H1 (cell line): ENCODE measurements at places on chromosomes 1 and 21.

- no peak for DNase-seq
These were observed 37.2 kb downstream of the KCNK1 start for GRCh38 chr1:233651061-233651460.

- no peak for DNase-seq
These were observed 19.5 kb downstream of the USP24 start for GRCh38 chr1:55195521-55196233.

- no peak for DNase-seq
These were observed 152.8 kb downstream of the FOXD2 start for GRCh38 chr1:47590523-47591225.

GRCh38 chr1:157292809-157293564 is 154.8 kb upstream of the ETV3 start:
- no peak for DNase-seq

DNA sequence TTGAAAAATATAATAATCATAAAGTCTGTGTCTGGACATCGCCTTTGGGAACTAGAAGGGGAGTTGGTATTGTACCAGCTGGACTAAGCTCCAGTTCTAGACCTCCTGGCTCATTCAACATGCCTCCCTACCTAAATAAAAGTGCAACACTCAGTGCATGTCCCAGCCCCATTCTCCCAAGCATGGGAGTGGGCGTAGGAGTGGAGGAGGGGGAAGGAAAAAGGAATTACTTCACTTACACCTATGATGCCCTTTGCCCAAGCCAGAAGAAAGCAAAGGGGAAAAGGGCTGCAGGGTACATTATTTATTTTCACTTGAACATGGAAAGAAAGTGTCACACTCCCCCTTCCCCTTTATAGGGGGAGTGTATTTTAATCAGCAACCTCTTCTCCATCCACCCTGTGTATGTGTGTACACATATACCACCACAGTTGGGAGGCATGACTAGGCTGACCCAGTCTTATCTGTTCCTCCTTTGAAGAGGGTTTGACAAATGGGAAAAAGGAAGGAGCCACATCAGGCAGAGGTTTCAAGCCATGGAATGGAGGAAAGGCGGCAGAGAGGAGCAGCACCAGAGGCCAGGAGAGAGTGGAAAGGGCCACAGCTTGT is 3.2 kb downstream of the NIT1 start:
- DNase-seq = no peak

DNA sequence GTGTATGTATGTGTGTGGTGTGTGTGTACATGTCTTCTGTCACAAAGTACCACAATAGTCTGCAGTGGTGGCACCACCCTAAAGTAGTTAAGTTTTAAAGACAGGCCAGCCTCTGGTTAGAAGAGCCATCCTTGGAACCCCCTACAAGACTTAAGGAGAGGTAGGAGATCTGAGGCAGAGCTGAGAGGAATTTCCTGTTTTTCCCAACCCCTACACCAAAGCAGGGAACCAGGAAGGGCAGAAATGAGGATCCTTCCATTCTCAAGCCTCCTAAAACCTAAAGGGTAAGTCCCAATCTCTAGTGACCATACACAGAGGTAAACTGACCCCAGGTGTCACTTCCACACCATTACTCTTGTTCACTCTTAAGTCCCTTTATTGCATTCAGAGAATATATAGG is 11.1 kb downstream of the PEA15 start:
- DNase-seq = no peak

DNA sequence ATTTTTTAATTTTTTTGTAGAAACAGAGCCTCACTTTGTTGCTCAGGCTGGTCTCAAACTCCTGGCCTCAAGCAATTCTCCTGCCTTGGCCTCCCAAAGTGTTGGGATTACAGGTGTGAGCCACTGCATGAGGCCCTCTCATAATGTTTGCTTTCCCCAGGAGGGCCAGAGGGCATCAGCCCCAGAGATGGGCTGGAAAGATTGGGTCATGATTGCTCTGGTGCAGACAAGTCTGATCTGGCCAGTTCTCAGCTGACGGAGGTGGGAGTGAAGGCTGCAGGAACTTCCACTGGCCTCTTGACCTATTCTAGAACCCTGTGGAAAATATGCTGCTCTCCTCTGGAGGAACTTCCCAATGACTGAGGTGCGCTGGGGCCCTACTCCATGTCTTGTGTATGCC is 43.4 kb upstream of the RD3 start:
- DNase-seq = no peak

- DNase-seq = peak; percentile 67
These were observed 789 bp upstream of the PTPN14 start for GRCh38 chr1:214552174-214552608.

DNA sequence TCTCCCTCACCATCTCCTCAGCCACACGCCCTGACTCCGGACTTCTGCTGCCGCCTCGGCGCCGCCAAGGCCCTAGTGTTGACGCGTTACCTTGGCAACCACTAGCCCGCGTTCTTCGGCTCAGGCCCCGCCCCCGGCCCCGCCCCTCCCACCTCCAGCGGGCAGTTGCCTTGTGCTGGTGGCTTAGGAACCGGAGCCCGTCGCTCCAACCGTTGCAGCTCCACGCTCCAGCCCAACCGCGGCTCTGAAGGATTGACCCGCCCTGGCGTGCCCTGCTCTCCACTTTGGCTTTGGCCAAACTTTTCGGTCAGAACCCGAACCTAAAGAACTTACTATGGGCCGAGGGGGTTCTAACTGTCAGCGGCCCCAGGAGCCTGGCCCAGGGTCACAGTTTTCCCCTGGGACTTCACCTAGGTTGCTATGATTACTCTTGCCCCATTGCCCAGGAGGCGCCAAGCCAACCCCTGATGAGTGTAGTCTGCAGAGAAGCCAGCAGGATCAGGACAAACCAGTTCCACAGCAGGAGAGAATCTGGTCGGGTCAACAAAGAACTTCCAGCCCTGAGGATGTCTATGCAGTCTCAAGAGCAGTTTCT is at the start of gene CFAP45:
Gene CFAP45, minus strand, starts transcription at position 80 of the 595 bp plus-strand sequence. Its CDS starts 67 bp downstream, at position 13.
- DNase-seq = peak; percentile 79

DNA sequence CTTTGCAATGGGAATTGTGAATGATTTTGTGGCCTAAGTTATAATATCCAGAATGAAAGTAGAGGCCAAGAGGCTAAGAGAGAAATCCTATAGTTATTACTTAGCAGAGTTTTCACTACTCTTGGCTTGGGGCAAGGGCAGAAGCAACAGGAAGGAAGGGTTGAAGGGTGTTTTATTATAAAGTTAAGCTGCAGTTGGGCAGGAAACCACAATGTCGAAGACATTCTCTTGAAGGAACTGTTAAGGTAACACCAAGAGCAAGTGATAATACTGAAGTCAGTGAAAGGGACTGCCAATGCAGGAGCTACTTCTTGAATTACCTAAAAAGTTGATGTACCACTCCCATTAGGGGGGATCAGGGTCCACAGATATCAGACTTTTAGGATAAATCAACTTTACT is 8.3 kb downstream of the XCL2 start:
- no peak for DNase-seq

DNA sequence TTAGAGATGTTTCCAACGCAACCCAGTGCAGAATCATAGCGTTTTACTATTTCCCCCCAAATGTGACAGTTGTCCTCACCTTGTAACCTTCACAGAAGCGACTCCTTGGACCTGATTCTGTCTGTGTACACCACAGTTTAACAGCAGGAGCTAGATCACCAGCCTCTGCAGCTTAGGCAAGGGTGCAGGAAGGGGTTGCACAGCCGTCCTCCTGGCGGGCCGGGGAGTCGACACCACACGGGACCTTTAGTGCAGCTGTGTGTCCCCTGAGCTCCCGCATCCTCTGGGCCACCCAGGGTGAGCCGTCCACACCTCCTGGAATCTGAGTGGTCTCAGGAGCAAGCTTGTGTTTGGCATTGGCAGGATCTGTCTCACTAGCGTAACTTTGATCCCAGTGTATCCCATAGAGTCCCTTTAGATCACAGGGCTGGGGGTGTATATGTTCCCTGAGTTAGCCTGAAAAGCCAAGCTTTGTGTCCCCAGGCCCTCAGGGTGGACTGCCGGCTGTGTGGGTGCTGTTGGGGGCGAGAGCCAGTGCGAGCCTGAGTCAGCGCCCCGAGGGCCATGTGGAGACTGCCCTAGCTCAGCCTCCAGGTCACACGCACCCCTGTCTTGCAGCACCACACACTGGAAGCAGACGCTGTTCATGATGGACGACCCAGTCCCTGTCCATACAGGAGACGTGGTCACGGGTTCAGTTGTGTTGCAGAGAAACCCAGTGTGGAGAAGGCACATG is 27.5 kb downstream of the PRMT2 start:
- DNase-seq = no peak

DNA sequence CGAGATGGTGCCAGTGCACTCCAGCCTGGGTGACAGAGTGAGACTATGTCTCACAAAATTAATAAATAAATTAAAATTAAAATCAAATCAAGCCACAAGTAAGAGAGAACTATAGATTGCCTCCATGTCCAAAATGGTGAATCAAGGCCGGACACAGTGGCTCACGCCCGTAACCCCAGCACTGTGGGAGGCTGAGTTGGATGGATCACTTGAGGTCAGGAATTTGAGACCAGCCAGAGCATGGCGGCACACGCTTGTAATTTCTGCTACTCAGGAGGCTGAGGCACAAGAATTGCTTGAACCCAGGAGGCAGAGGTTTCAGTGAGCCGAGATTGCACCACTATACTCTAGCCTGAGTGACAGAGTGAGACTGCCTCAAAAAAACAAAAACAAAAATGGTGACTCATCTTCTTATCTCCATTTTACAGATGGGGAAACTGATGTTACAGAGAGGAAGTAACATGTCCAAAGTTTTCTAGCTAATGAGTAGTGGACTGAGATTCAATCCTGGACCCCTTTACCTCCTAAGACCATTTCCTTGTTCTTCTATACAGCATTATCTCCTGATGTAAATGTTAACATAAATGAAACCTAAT is 99.0 kb upstream of the HNRNPU start:
- DNase-seq = no peak

- DNase-seq = no peak
These were observed 54.5 kb upstream of the PLXNA2 start for GRCh38 chr1:208298593-208299269.

- DNase-seq = no peak
These were observed 193.1 kb upstream of the EDN2 start for GRCh38 chr1:41677620-41678019.

DNA sequence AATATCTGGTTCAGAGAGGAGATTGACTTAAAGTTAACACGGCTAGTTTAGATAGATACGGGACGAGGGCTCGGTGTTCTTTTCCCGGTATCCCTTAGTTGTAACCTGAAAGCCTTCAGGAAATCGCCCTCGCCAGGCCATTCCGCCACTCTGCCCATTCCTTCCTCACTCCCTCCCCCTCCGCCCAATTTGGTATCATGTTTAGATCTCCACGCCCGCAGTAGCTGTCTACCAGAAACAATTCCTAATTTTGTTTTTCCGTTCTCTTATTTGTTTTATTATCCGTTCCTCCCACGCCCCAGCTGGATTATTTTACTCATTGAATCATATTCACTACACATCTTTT is 685 bp upstream of the VAMP4 start:
- peak; percentile 53 for DNase-seq
